ENCODE measurements at places on chromosomes 5 and 9. TPM values are rescaled to one million over a fixed set of nuclear protein-coding genes. Genes with fewer than 3 reads are reported as not detected.

Gene PRELID2
- total RNA-seq = 55.0 TPM

Gene FAM78A
- 3.8 TPM for total RNA-seq

Gene ADRA1B
- total RNA-seq = 1.8 TPM

Gene S1PR3
- total RNA-seq = 59.5 TPM

Gene TOMM5
- 62.6 TPM for total RNA-seq

Gene CDC20B
- 0.38 TPM for total RNA-seq

Gene TNC
- total RNA-seq = 44.4 TPM

Gene CCDC187
- total RNA-seq = 0.66 TPM

Gene IFNA21
- total RNA-seq = not detected

Gene LRRTM2
- 124 TPM for total RNA-seq

Gene TRIM32
- 27.8 TPM for total RNA-seq

Gene CCDC112
- total RNA-seq = 20.0 TPM

Gene BRINP1
- 15.3 TPM for total RNA-seq

Gene SLU7
- total RNA-seq = 71.6 TPM

Gene OR1L1
- total RNA-seq = not detected

Gene STK32A
- total RNA-seq = 17.7 TPM

Gene ST8SIA4
- 16.4 TPM for total RNA-seq

Gene BARHL1
- total RNA-seq = not detected

Gene TTC33
- 63.1 TPM for total RNA-seq

Gene GRM6
- total RNA-seq = 38.8 TPM

Gene IL4
- not detected for total RNA-seq

Gene MARCOL
- not detected for total RNA-seq

Gene ANKRD31
- total RNA-seq = 1.5 TPM

Gene ARAP3
- total RNA-seq = 8.0 TPM

Gene CCDC152
- total RNA-seq = 6.1 TPM

Gene DOCK2
- total RNA-seq = 7.8 TPM

Gene TXNDC15
- total RNA-seq = 132 TPM

Gene ANGPTL2
- 26.6 TPM for total RNA-seq

Gene FOXD4L4
- total RNA-seq = 0.22 TPM

Gene COL15A1
- 92.2 TPM for total RNA-seq

Gene GLRA1
- 1.4 TPM for total RNA-seq

Gene MARVELD2
- total RNA-seq = 4.1 TPM

Gene PCDHGA8
- total RNA-seq = 10.1 TPM

Gene F12
- 1.9 TPM for total RNA-seq

Gene OR2V1
- total RNA-seq = not detected

Gene GARIN3
- total RNA-seq = not detected

Gene FLT4
- 15.1 TPM for total RNA-seq

Gene PCDHAC2
- total RNA-seq = 39.0 TPM

Gene ANP32B
- total RNA-seq = 17.8 TPM

Gene FRRS1L
- 28.0 TPM for total RNA-seq

Gene CBY3
- not detected for total RNA-seq

Gene GLIPR2
- 18.3 TPM for total RNA-seq

Gene EIF4E1B
- total RNA-seq = 0.55 TPM

Gene SLC25A2
- not detected for total RNA-seq

Measured in camera-type eye (tissue), 1 donor.